ENCODE measurements at places on chromosomes 16 and 17.

- no peak for DNase-seq
Measured at GRCh38 chr17:45643591-45643990, 140.5 kb upstream of the CRHR1 start.

- peak; percentile 91 for DNase-seq
Measured at GRCh38 chr17:57902800-57903759, 52.1 kb downstream of the CUEDC1 start.

DNA sequence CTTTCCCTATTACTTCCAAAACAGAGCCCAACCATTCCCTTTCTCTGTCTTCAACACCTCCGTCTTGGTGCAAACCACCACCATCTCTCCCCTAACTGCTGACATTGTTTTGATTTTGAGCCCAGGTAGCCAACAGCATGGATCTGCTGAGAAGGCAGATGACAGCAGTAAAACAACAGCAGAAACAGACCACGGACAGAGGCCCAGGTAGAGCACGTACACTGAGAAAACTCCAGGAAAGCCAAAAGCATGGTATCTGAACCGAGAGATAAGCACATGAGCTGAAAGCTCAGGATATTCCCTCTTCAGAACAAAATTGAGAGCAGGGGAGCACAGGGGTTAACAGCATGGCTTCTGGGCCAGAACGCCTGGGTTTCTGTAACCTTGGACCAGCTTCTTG, 18.9 kb upstream of the MAP3K14 start:
- no peak for DNase-seq

DNA sequence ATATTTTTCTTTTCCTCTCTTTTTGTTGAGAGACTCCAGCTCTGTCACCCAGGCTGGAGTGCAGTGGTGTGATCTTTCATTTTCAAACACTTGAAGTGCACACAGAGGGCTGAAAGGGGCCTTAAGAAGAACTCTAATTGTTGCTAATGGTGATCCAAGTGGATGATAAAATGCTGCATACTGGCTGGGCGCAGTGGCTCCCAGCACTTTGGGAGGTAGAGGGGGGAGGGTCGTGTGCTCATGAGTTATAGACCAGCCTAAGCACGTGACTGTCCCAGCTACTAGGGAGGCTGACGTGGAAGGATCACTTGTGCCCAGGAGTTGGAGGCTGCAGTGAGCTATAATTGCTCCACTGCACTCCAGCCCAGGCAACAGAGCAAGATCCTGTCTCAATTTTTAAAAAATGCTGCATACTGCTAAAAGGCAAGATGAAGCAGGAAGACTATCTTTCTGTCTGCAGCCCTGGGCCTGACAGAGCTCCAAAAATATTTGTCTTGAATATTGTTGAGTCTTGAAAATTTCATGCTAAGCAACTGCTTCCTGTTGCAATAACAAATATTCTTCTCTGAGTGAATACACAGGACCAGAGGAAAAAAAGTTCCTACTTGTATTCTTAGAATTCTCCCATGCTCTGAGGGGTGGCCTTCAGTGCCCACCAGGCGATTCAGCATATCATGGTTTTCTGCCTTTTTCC, 63.7 kb upstream of the AKTIP start:
- no peak for DNase-seq

- peak; percentile 62 for DNase-seq
Measured at GRCh38 chr16:58421529-58421928, 29.3 kb downstream of the GINS3 start.

- DNase-seq, result no peak
Measured at GRCh38 chr16:6249863-6250262, 1082.8 kb upstream of the RBFOX1 start.

- DNase-seq, result no peak
Measured at GRCh38 chr17:38571833-38572668, 33.7 kb downstream of the SRCIN1 start.

DNA sequence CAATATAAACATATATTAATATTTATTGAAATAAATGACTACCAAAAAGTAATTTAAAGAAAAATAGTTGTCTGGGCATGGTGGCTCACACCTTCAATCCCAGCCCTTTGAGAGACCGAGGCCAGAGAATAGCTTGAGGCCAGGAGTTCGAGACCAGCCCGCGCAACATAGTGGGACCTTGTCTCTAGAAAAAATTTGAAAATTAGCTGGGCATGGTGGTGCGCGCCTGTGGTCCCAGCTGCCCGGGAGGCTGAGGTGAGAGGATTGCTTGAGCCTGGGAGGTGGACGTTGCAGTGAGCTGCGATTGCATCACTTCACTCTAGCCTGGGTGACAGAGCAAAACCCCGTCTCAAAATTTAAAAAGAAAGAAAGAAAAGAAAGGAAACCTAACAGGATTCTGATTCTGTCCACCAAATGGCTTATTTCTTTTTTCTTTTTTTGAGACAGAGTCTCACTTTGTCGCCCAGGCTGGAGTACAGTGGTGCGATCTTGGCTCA, 3.4 kb upstream of the BPTF start:
- no peak for DNase-seq

DNA sequence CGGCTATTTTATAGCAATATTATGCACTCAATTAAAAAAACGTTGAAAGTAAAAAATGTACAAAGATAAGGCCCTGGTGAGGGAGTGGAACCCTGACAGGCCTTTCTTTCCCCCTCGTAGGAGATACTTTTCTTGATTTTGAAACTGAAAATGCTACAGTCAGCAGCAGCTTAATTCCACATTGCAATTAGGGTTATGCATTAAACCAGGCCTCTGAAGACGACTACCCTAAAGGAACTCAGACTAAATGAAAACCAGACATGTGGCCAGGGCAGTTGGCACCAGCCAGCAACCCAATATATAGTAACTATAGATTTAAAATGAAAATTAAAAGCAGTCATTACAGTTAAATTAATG, 463.2 kb upstream of the MAF start:
- no peak for DNase-seq

DNA sequence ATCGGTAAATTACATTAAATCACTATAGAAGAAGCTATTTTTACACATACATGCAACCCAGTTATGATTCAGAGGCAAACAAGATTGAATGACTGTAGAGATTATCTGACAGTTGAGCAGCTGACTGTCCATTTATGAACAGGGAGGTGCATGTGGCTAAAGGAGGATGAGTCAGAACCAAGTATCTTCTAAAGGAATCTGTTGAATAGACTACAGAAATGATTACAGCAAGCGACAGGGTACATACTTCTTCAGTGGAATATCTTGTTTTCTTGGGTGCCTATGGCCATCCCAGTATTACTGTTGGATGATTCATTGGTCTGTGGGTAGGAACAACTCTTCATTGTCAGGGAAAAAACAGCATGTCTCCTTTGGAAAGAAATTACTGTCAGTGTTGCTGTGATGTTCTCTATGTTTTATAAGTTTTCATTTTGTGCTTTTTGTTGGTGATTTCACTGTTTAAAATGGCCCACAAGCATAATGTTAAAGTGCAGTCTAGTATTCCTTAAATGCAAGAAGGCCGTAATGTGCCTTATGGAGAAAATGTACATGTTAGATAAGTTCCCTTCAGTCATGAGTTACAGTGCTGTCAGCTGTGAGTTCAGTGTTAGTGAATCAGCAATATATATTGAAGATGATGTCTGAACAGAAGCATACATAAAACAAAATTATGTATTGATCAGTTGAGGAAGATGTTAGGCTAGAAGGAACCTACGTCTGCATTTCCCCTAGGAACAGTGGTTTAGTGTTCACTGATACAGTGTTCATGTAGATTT, 27.0 kb downstream of the CBFB start:
- DNase-seq, result peak; percentile 98

DNA sequence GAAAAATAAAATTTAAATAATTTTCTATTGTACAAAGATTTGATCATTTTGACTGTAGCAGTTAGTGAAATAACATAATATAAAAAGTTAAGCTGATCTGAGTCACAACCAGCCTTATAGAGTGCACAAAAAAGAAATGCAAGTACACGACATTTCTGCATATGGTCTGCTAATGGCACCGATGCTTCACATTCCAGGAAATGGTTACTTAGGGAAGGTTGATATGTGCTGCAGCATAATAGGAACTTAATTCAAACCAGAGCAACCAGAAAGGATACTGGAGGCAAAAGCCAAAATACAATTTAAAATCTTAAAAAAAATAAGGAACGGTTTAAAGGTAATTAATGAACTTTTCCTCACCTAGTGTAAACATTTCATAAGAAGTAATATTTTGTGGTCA, 10.0 kb upstream of the CFDP1 start:
- DNase-seq, result no peak
